ENCODE measurements at places on chromosomes 16 and 17.

DNA sequence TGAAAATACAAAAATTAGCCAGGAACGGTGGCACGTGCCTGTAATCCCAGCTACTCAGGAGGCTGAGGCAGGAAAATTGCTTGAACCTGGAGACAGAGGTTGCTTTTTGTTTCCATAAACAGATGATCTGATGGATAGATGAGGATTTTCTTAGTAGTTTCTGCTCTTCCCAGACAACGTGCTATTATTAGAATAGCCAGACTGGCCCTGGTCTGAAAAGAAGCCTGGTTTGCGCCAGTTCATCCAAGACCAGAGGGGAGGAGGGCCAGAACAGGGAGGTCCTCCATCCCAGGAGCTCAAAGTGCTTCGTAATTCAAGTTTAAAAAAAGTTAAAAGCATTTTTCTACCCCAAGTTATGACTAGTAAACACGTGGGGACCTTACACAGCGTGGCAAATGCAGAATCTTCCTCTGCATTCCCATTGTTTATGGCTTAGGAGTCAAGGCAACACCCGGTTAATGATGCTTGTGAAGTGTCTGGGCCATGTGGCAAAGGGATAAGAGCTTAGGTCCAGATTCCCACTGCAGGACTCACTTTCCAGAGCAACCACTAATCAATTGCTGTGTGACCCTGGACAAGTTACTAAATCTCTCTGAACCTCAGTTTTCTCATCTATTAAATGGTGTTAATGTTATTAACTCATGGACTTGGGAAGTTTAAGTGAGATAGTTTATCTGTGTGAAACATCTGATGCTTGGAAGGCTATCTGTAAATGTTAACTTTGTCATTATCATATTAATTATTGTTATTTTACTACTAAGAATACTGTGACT is 205.4 kb downstream of the CCDC182 start:
- DNase-seq, result no peak

- peak; percentile 43 for DNase-seq
Observed at GRCh38 chr17:68296217-68297191, 5.2 kb downstream of the ARSG start.

DNA sequence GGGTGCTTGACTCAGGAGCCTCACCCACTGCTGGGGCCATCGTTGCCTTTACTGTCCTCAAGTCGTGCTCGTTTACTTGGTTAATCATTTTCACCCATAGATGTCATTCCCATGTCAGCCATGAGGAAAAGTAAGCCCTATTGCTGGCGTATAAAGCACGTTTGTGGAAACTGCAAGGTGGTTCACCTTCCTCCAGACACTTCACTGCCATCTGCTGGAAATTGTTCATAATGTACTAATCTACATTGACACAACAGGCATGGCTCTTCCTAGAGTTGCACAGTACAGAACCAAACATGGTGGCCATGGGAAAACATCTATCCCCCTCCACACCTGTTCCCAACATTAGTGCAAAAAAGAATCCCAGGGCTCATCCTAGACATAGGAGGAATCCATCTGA is 116.6 kb downstream of the ZNF18 start:
- DNase-seq, result no peak

- no peak for DNase-seq
Observed at GRCh38 chr17:81647640-81648012, 8.7 kb downstream of the PDE6G start.

- DNase-seq, result no peak
Observed at GRCh38 chr17:29800457-29800856, 129.6 kb downstream of the SSH2 start.

DNA sequence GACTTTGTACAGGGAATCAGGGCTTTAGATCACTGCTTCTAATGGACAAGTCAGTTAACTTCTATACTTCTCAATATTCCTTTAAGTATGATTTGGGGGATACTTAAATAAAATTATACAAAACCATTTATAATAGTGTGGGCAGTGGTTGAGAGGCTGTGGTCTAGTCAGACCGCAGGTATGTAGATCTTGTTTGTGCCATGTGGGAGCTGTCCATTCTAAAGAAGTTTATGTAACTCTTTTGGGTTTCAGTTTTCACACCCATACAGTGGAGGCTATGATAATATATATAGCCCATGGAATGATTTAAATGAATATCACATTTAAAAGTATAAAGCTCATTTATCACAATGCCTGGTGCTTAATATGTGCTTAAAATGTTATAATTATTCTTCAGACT is 654.3 kb upstream of the KIF2B start:
- no peak for DNase-seq

- DNase-seq, result no peak
Observed at GRCh38 chr17:7839876-7840261, 5.9 kb downstream of the KDM6B start.

GRCh38 chr16:89449726-89450335 is 40.5 kb downstream of the ANKRD11 start:
- no peak for DNase-seq

- no peak for DNase-seq
Observed at GRCh38 chr17:1188812-1189504, 9.2 kb upstream of the ABR start.

- DNase-seq, result no peak
Observed at GRCh38 chr17:6393351-6393952, 41.5 kb downstream of the AIPL1 start.

GRCh38 chr17:81221842-81222619 is 734 bp downstream of the CEP131 start:
- no peak for DNase-seq

DNA sequence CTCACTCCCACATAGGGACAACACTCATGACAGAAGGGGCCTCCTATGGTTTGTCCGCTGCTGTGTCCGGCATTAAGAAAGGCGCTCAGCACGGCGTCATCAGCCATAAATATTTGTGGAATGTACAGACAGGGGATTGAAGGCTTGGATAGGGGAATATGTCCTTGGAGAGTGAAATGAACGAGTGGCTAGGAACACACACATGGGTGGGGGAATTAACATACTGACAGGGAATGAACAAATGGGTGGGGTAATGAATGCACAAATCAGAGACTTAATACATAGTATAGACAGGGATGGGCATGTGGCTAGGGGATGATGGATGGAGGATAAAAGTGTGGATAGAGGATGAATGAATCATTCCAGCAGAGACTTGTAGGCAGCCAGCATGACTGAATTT is 154.0 kb upstream of the HSBP1 start:
- DNase-seq, result no peak

DNA sequence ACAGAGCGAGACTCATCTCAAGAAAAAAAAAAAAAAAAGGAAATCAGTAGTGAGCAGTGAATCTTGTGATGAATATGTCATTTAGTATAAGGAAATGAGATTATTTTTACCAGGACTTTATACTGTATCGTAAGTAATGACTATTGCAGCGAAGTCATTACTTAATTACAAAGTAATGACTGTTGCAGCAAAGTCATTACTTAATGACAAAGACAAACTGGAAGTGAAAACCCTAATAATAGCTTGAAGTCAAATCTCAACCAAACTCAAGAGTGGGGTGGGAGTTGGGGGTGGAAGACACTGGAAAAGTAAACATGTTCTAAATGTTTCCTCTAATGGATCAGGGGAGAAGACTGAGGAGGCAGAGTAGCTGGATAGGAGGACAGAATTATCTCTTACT is 76.5 kb downstream of the ARHGAP44 start:
- DNase-seq, result no peak

DNA sequence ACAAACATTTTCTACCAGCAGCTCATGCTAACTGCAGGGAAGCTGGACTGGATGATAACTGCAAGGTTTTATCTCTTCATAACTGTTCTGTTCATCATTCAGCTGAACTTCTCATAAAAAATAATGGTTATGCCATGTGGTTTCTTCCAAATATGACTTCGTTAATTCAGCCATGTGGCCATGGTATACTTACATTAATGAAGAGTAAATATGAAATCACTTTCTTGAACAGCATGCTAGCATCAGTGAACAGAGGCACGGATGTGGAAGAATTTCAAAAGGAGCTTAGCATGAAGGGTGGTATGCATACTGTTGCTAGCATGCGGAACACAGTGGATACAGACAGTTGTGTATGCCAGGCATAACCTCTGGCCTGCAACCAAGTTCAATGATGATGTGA is 1417.0 kb upstream of the CDH8 start:
- DNase-seq, result no peak

GRCh38 chr16:46885960-46886763 is 2.0 kb downstream of the GPT2 start:
- DNase-seq, result no peak

GRCh38 chr16:30096105-30096861 is at the start of gene YPEL3:
TSS of gene YPEL3 (minus strand) at chr16:30096213. CDS start at chr16:30095482, 731 bp downstream.
- DNase-seq, result peak; percentile 91

- no peak for DNase-seq
Observed at GRCh38 chr17:76573096-76573495, 12.6 kb downstream of the ST6GALNAC2 start.

GRCh38 chr17:10773391-10773790 is 30.5 kb downstream of the TMEM238L start:
- DNase-seq, result no peak

DNA sequence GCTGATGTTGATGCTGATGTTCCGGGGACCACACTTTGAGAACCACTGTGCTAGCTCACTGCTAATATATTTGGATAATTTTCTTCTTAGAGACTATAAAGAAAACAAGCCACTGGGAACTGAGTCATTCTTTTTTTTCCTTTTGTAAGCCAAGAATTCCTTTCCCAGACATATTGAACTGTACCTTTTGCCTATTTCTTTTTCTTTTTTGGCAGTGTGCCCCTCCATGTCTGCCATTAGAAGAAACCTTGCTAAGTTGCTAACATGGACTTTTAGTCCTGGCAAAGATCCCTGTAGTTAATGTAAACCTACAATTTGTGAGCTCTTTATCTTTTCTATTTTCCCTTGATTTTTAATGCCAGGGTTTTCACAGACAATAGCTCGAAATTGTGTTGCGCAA is 17.3 kb upstream of the ERCC4 start:
- no peak for DNase-seq

GRCh38 chr17:6534846-6535514 is 21.4 kb downstream of the PITPNM3 start:
- DNase-seq, result no peak

DNA sequence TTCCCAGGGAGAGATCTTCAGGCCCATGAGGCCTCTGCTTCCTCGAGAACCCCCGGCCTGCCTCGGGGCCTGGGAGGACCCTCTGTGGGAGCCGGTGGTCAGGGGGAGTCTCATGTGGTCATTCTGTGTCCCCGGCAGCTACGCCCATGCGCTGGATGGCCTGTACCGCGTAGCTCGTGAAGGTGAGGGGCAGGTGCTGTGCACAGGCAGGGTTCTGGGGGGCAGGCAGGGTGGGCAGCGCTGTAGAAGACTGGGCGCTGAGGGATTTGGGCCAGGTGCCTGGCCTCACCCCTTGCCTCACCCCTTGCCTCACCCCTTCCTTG is 4.6 kb downstream of the SLC25A10 start:
- DNase-seq, result no peak

DNA sequence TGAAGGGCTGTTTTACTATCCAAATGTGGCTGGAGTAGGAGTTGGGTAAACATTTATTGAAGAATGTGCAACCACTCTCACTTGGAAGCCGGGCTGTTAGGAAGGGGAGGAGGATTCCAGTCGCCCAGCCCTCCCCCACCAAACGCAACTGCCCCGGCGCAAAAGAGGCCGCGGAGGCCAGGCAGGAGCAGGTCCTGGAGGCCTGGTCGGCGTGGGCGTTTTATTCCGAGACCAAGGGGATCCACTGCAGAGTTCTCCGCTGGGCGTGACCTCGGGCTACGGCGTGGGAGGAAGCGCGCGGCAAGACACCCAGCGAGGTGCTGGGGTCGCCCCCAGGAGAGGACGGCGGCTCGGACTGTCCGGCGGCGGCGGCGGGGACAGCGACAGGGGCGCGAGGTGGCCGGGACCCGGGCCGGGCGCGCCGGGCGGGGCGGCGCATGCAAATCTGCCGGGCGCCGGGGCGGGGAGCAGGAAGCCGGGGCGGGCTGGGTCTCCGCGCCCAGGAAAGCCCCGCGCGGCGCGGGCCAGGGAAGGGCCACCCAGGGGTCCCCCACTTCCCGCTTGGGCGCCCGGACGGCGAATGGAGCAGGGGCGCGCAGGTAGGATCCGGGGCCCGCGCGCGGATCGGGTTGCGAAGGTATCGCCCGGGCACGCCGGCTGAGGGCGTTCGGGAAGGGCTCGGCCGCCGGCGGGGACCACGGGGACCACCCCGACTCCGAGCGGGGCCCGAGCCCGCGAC is at the start of gene IL4R:
TSS of gene IL4R (plus strand) at position 553 of the 739 bp plus-strand sequence. CDS start 26,230 bp downstream, outside the sequence.
- peak; percentile 87 for DNase-seq

DNA sequence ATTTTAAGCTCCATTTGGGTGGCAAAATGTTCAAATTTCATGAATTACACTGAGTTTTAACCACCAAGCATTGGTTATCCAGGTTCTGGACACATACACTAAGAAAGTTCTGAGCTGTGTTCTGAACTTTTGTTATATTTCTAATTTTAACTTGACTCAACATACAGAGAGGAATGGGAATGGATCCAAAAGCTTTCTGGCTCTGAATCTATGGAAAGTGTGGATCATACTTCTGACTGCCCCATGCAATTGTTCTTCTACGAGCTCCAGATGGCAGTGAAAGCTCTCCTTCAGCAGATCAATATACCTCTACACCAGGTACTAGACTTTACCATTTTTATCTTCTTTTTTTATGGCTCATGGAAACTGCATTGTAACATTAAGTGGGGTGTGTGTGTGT is 113.0 kb upstream of the NOG start:
- DNase-seq, result no peak

DNA sequence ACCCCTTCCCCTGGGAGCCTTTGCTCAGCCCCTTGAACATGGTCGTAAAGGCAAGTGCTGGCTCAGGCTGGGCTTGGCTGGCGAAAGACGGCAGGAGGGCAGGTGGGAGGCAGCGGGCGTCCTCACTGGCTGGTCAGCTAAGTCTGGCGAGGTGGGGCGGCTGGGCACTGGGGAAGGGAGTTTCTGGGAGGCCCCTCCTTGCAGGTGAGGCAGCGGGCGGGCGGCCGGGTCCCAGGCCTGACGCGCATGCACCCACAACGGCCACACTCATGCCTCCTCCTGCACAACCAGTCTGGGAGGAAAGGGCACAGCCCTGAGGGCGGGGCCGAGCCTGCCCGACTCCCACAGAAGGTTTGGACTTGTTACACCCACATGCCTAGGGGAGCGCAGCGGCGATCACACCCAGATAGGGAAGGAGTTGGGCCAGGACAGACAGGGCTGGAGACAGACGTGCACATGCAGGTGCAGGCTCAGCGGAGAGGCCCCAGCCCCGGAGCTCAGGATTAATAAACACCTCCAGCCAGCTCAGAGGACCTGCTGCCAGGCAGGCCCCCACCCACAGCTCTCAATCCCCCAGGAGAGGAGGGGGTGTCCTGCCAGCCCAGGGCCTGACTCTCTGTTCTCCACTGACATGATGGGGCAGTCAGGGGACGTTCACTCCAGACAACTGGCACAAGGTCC is at the start of gene EVPL:
TSS of gene EVPL (minus strand) at position 148 of the 681 bp plus-strand sequence. CDS start at position 40, 108 bp downstream.
- no peak for DNase-seq

GRCh38 chr16:65453646-65454045 is 331.8 kb upstream of the CDH11 start:
- DNase-seq, result no peak

- DNase-seq, result no peak
Observed at GRCh38 chr16:84294531-84295142, at the start of gene WFDC1. TSS of gene WFDC1 (plus strand) at chr16:84294878. CDS start at chr16:84294972, 94 bp downstream.

GRCh38 chr17:50653738-50654137 is 19.1 kb downstream of the ABCC3 start:
- DNase-seq, result no peak

Measured in stimulated activated naive CD8-positive, alpha-beta T cell treated with anti-CD3 and anti-CD28 coated beads, Interleukin-15, Interleukin-2, amounts not matched to agents 100 U/mL and 50 U/mL, for 24 hours (primary cell).